ENCODE measurements at places on chromosomes 1 and 21.
A peak's percentile ranks its signal among the peaks of the same experiment; 100 is the strongest.

DNA sequence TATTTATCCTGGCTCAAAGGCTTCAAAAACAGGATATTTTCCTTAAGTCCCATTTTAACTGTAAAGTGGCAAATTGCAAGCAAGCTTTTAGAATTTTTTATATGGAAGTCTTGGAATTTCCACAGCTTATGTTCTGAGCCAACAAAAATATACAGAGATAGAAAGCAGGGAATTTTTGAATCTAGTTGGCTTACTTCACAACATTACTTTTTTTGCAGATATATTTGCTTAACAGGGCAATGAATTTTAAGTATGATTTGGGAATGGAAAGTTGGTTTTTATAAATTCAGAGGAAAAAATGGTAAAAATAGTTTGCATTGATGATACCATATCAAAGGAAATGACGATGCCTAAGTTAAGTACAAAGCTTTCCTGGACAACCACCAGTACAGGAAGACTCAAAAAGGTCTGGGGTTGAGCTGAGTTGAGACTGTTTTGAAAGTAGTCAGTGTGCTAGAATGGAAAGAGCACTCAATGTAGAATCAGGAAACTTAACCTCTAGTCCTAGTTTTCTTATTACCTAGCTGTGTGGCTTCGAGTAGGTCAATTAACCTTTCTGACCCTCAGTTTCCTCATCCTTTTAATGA is 11.0 kb upstream of the VCAM1 start:
- DNase-seq, result no peak

- peak; percentile 61 for DNase-seq
Observed at GRCh38 chr1:2786329-2787162, 14.9 kb downstream of the TTC34 start.

GRCh38 chr1:111198836-111199235 is 1.6 kb downstream of the DENND2D start:
- DNase-seq, result no peak

DNA sequence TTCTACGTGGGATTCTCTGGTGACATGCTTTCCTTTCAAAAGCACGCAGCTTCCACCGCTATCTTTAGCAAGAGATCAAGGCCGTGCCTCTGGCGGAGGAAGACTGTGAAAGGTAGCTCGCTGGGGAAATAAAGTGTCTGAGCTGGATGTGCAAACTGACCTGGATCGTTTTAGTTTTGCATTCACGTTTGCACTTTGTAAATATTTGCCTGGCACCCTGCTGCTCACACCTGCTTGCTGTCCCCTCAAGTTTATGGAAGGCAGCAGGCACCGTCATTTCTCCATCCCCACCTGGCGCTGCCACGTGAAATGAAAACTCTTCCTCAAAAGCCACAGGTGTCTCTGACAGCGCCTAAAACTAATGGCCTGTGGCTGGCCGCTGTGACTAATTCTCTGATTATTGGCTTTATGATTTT is 44.0 kb upstream of the TARDBP start:
- DNase-seq, result no peak

DNA sequence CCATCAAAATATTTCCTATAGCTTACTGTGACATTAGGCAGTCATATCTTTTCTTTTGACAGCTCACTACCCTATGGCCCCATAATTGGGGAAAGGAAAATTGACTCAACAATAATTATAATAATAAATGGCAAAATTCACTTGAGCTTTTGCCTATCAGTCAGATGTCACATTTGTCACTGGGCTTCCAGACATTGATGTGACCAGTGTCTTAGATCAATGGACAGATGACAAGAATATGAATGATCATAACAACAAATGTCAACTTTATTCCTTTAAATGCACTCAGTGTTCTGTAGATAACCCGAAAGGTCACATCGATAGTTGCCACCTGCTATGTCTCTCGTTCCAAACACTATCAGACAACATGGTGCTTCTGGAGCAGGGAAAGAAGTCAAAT is 266.7 kb downstream of the GPATCH2 start:
- DNase-seq, result no peak

GRCh38 chr1:52663716-52664115 is 30.7 kb downstream of the SHISAL2A start:
- no peak for DNase-seq

GRCh38 chr1:85343213-85343611 is 66.8 kb upstream of the BCL10 start:
- DNase-seq, result no peak

DNA sequence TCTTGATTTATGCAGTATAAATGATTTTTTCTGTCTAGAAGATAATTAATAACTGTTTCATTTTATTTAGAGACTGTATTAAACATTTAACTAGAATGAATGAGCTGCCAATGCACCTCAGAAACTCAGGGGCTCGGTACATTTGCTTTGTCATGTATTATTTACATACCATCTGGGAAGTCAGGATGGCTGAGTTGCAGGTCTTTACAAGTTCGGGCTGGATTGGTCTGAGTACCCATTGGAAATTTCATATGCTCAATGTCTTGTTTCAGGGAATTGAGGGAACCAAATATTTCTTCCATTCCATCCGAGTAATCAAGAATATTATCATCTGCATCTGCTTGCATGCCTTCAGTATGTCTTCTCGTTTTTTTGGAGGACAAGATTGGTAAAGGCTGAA is 221.7 kb downstream of the COL11A1 start:
- no peak for DNase-seq

GRCh38 chr1:174988986-174989385 is 10.8 kb upstream of the CACYBP start:
- no peak for DNase-seq

DNA sequence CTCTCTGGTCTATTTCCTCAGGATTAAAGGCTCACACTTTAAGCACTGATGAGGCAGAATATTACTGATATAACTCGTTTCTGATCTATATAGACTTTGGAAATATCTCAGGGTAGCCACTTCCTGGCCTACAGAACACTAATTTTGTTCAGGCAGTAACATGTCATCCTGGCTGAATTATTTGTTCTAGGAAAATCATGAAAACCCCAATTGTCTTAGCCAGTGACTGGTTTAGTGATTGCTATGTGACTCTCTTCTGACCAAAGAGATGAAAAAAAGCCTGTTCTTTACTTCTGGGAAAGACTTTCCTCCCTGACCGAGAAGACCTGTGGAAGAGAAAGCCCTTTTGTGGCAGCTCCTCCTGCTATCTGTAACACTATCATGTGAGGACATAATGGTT is 453.7 kb downstream of the SETD4 start:
- DNase-seq, result no peak

- DNase-seq, result no peak
Observed at GRCh38 chr1:59433440-59433813, 136.5 kb downstream of the FGGY start.

DNA sequence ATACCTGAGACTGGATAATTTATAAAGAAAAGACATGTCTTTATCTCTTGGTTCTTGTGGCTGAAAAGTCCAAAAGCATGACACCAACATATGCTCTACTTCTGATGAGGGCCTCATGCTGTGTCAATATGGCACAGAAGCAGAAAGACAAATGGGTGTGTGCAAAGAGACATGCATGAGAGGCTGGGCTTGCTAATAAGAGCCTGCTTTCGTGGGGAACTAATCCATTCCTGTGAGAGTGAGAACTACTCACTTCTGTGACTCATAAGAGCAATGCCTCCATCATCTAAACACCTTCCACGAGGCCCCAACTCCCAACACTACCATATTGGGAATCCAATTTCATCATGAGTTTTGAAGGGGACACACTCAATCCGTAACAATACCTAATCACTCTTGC is 340.0 kb upstream of the DUSP10 start:
- DNase-seq, result no peak

DNA sequence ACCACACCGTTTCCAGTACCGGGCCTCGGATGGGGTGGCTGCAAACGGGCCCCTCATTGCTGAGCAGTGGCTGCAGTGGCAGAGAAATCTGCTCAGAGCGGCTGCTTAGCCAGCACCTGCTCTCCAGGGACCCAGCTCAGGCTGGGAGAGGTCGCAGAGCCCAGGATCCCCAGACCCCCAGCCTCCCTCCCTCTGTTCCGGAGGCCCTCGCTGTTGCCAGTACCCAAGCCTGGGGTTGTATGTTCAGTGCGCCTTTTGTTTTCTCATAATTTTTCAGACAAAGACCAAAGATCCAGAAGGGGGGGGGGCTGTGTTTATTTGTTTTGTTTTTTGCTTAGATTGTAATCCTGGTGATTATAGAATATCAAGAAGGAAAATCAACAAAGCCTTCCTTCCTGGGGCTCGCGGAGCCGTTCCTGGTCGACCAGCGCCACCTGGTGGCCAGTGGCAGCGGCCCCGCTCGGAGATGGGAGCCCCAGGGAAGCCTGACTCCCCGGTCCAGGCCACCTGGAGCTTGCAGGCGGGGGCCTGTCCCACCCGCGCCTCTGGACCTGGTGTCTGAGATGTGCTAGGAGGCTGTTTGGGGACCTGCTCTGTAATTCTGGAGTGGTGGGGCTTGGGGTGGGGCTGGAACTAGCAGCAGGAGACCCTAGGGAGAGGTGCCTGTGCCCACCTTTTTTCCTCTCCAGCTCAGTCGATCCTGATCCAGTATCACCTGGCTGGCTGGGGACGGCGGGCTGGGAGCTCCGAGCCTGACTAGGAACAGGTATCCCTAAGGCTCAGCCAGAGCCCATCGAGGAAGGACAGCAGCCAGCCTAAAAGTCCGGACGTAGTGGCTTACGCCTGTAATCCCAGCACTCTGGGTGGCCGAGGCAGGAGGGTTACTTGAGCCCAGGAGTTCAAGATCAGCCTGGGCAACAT is 123.9 kb upstream of the VAMP3 start:
- peak; percentile 90 for DNase-seq

GRCh38 chr1:182093781-182094180 is 32.3 kb upstream of the ZNF648 start:
- DNase-seq, result no peak

- no peak for DNase-seq
Observed at GRCh38 chr1:202235003-202235660, 41.5 kb downstream of the LGR6 start.

DNA sequence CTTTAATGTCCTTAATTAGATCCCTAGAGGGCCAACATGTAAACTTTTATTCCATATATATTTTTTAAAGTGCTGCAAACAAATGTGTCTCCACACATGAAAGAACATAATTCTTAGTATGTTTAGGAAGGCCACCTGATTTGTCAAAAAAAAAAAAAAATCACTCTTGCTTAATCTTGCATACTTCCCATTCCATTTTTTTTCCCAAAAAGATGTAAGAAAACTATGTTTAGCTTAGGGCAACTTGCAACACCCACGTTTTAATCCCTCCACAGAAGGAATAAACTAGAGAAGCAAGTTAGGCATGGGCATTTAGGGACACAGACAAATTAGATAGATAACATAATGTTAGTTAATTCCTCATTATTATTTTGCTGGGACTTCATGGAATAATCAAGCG is 5.6 kb downstream of the YOD1 start:
- DNase-seq, result no peak

DNA sequence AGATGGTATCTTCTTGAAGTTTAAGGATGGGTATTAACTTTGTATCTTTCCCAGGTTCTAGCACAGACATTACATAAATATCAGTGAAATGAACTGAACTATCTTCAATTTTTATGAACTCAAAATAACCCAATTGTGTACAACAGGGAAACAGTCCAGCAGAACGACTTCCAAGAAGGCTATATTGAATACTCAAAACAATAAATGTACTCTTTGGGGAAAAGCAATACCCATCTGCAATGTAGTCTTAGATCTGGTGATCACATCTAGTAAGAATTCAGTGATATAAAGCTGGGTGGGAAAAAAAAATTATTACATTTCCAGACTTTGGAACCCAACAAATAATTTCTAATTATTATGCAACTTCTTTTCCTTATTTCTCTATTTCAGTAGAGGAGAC is 33.1 kb upstream of the GORAB start:
- DNase-seq, result no peak

GRCh38 chr1:247156787-247157232 is 15.0 kb downstream of the ZNF124 start:
- no peak for DNase-seq

DNA sequence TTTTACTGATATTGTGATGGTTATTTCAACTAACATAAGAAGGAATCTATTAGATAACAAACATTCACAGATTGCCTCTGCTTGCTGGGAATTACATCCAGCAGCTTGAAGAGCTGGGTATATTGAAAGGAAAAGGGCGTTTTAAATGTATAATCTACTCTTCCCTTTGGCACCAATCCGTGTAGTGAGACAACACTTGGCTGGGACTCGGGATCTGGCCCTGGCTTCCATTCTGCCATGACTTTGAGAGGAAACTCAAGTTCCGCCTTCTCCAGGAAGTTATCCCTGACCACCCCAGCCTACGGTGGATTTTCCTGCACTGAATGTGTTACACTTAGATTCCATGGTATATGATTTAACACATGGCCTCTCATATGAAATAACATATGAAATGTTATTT is 86.9 kb upstream of the UBE2U start:
- DNase-seq, result no peak

- DNase-seq, result no peak
Observed at GRCh38 chr1:199319341-199319740, 680.5 kb downstream of the PTPRC start.

GRCh38 chr1:147472966-147473732 is 68.2 kb upstream of the BCL9 start:
- DNase-seq, result no peak

GRCh38 chr1:88684482-88685258 is 597 bp downstream of the PKN2 start:
- DNase-seq, result peak; percentile 81

- DNase-seq, result no peak
Observed at GRCh38 chr1:180424848-180425457, 77.4 kb downstream of the ACBD6 start.

DNA sequence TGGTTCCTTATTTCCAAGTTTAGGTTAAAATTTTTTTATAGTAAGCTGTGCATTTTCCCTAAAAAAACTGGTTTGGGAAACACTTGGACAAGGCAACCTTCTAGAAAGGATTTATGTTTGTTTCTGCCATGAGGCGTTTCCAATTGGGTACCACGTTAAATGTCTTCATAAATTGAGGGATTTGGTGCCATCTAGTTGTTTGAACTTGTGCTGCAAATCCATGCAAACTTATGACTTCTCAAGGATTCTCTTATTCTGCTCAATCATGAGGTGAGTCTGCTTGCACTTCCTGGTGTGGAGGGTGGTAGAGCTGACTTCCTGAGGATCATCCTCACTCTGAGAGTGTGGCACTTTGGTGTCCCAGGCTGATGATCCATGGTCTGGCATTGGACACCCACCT is 123.3 kb downstream of the PCNX2 start:
- DNase-seq, result no peak

- DNase-seq, result no peak
Observed at GRCh38 chr1:53583021-53583867, 124.0 kb downstream of the DMRTB1 start.

DNA sequence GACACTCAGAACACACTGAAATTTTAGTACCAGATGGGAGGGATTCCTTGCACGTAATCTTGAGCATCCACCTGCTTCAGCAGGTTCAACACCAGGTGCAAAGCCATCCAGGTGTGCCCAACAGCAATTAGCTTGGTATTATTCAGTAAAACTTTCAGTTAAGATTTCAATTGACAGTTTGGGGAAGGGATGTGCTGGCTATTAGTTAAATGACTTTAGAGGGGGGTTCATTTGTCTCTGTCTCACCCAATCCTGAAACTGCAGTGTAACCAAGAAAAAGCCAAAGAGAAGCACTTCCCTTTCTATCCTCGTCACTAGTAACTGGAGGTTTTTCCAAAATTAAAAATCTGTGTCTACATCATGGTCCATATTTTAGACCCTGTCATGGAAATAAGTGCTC is 90.9 kb downstream of the PIK3R3 start:
- DNase-seq, result no peak

All from nephron progenitor cell (in vitro differentiated cells).